HepG2 (cell line): ENCODE measurements at places on chromosomes 7 and 10. TPM values are rescaled to one million over a fixed set of nuclear protein-coding genes. Genes with fewer than 3 reads are reported as not detected.

Gene HOXA7
- not detected in 2 replicates for total RNA-seq

Gene FAM241B
- total RNA-seq: 1.9 and 2.0 TPM in 2 replicates

Gene PCGF5
- total RNA-seq: 61.3 and 74.8 TPM in 2 replicates

GRCh38 chr10:63633677-63634487, 112.7 kb downstream of the REEP3 start:
- peak; percentile 42 for DNase-seq

DNA sequence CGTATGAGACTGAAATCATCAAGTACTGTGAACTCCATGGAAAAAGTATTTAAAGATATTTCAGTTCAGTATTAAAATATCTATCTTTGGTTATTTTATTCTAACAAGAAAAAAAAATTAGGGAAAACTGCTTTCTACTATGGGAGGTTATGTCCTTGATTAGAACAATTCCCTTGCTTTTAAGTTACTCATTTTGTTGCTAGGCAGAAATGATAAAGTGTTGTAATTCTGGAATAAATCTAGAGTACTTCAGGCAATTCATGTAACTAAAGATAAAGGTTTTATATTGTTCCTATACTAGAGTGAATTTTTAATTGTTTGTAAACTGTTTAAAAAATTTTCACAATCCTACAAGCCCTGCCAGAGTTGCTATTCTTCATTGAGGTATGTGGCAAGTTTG, 92.0 kb downstream of the BBS9 start:
- DNase-seq: no peak

DNA sequence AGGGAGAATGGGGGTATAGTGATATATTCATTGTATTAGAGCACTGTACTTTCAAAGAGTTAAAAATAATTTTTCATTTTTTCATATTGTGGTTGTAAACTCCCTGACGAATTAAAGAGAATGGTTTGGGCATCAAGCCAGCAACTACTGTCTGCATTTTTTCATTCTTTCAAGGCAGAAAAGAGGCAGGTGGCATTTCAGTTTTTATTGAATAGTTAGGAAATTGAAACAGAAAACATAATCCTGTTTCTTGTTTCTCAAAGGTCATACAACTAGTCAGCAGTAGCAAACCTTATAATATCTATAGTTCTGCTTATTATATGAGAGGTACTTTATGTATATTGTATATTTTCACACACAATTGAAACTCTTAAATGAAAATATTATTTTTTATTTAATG, 303.9 kb upstream of the KCND2 start:
- DNase-seq: no peak

GRCh38 chr10:24210501-24210900, 1.6 kb downstream of the KIAA1217 start:
- DNase-seq: no peak

DNA sequence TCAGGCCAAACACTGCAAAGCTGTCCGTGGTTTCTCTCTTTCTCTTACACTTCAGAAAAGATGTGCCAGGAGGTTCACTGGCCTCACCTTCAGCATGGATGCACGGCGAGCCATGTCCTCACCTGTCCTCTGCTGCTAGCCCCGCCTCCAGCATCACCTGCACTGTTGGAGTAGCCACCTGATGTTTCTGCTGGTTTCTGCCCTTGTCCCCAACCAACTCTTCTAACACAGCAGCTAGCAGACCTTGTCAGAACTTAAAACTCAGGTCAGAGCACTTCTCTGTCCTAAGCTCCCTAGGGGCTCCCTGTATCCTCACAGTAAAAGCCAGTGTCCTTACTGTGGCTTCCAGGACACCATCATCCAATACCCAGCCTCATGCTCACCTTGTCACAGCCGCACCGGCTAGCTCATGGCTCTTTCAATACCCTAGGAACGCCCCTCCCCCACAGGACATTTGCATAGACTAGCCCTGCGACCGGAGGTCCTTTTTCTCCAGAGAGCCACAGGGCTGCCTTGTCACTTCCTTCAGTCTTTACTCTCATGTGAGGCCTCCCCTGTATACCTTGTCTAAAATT, 15.2 kb downstream of the PALD1 start:
- DNase-seq: no peak

Gene MTPN
- total RNA-seq: 71.7 and 119 TPM in 2 replicates

DNA sequence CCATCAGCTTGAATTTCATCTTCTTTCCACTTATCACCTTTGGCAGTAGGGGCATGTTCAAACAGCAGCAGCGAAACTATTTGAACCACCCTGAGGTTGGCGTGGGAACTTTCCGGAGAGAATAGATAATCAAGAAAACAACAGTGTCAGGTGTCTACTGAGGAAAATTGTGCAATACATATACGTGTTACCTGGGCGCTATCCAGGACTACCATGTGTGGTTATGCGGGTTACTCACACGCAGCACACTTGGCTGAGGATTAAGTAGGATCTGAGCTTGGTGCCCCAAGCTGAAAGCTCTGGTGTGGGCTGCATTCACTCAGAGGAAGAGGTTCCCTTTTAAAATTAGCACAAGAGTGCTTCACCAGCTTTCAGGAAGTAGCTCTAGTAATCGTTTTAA, 8.8 kb upstream of the ABI1 start:
- peak; percentile 26 for DNase-seq

DNA sequence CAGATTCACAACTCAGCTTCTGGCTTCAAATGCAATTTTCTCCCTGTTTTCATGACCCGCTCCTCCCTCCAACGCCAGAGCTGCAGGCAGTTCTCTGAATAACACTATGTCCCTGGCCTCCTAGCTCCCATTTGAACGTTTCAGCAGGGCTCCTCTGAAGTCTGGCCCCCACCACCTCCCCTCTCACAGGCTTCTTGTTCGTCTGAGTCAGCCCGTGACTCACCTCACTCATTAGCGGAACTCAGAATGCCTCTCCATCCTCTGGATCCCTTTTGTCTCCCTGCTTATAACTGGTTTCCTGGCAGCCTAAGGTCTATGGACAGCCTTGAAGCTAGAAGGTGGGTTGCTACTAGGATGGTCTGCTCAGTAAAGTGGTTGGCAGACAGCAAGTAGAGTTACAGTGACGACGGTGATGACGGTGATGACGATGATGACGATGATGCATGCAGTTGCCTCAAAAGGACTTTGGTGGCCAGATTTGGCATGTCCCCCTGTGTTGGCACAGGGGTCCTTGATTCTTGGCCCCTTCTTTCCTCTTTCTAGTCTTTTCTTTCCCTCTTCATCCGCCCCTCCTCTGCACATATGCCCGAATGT, 83.3 kb upstream of the MKLN1 start:
- peak; percentile 35 for DNase-seq

Gene CHCHD3
- total RNA-seq: 86.8 and 113 TPM in 2 replicates

GRCh38 chr7:100090527-100091410, 2.0 kb downstream of the COPS6 start:
- no peak for DNase-seq

- DNase-seq: no peak
Observed at GRCh38 chr7:44077681-44078091, 4.6 kb downstream of the POLM start.

DNA sequence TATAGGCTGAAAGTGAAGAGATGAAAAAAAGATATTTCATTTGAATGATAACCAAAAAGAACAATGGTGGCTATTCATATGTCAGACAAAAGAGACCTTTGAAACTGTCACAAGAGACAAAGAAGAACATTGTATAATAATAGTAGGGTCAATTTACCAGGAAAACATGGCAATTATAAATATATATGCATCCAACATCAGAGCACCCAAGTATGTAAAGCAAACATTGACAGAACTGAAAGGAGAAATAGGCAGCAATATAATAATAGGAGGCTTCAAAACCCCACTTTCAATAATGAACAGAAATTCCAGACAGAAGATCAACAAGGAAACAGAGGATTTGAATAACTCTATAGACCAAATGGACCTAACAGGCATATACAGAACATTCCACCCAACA, 876.2 kb downstream of the GRID1 start:
- DNase-seq: no peak

- DNase-seq: no peak
Observed at GRCh38 chr7:158097453-158098124, 490.0 kb downstream of the PTPRN2 start.

Gene TNS3
- total RNA-seq: 51.3 and 55.7 TPM in 2 replicates

Gene FAM237B
- total RNA-seq: not detected in 2 replicates

DNA sequence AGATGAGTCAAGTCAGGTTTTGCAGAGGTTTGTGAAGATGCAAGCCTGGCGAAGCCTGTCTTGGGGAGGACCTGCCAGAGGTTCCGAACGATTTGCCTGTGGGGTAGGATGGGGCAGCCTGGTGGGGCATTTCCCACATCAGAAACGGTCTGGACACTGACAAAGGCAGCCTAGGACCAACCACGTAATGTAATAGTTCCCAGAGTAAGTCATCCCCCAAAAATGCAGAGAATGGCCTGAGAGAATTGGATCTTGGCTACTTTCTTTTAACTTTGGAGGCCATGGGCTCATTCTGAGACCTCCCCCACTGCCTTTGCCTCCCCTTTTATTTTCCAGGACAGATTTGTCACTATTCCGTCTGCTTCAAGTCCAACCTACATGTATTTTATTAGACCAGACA, 168.9 kb upstream of the SH2B2 start:
- DNase-seq: no peak
